Renal cortex interstitium (tissue), 15 donors: ENCODE measurements at places on chromosomes 7 and 10. TPM values are rescaled to one million over a fixed set of nuclear protein-coding genes. Genes with fewer than 3 reads are reported as not detected.

The MEST gene
- polyA plus RNA-seq: 647 TPM

The GIMAP2 gene
- 7.9 TPM for polyA plus RNA-seq

GRCh38 chr10:110475722-110476515 lies 21.8 kb upstream of the DUSP5 start:
- no peak for DNase-seq

The SP8 gene
- polyA plus RNA-seq: not detected

DNA sequence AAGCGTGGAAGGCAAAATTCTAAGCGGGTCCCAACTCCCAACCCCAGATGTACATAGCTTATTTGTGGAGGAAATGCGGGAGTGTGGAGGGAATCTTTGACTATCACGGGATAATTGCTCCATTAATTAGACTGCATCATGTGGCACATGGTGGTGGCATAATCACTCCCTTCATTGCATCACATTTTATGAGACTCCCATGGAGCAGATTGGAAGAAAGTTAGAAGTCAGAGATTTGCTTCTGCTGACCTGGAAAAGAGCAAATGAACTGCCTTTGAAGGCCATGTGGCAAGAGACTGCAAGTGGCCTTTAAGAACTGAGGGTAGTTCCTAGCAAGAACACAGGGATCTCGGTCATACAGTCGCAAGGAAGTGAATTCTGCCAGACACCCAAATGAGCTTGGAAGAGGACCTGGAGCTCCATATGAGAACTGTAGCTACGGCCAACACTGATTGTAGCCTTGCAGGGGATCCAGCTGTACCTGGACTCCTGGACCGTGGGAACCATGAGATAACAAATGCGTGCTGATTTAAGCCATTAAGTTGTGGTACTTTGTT lies 37.1 kb upstream of the ITGB1 start:
- no peak for DNase-seq

The TEX36 gene
- polyA plus RNA-seq: not detected

DNA sequence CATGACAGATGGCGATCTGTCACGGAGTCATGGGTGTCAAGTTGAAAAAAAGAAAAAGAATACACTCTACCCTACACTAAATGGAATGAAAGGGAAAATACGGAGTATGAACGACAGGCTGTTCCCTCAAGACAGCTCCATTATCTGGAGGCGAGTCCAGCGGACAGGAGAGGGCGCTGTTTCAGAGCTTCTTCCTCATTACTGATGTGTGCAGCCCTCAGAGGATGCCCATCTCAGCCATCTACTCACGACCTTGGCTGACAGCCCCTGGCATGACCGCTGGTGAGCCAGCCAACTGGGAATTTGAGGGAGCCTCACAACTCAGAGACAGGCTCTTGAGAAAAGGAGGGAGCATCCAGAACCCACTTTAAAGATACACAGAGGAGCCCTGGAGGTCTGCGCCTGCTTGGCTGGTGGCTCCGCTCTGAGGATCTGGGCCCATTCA lies 49.6 kb upstream of the SMNDC1 start:
- peak; percentile 71 for DNase-seq

The GIMAP8 gene
- polyA plus RNA-seq: 7.1 TPM

The CPA2 gene
- polyA plus RNA-seq: 0.39 TPM

DNA sequence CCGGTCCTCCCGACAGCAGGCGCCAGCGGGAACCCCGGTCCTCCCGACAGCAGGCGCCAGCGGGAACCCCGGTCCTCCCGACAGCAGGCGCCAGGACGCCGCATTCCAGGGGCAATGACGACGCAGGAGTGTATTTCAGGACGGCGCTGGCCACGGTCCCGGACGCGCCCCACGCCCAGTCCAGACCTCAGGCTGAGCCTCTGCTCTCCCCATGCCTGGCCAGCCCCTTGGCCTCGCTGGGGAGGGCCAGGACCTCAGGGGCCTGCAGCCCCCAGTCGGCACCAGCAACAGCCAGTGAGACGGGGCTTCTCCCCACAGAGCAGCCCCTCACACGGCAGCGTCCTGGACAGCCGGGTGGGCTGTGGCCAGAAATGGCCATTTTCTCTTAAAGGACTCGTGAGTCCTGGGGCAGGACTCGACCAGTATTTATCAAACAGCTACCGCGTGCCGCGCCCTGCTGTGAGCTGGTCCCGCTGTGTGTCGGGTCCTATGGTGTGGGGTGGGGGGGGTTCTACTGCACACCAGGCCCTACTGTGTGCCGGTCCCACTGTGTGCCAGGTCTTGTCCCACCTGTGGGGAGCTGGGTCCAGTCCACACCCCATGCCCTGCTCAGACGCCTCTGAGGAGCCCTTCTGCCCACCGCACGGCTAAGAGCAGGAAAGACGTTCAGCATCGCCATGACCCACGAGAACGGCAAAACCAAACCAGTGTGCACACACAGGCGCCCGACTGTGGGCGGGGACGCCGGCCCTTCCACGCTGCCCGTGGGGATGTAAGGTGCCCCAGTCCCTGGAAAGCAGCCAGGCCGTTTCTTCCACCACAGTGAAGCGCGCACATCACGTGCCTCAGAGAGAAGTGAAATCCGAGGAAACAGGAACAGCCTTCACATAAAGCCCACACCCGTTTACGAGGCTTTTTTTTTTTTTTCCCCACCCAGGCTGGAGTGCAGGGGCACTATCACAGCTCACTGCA lies 33.3 kb downstream of the GET4 start:
- DNase-seq: no peak

The C7orf33 gene
- polyA plus RNA-seq: not detected

- DNase-seq: no peak
These were observed 396.1 kb downstream of the ZNF33B start for GRCh38 chr10:42242135-42242805.

The INA gene
- polyA plus RNA-seq: 0.54 TPM

DNA sequence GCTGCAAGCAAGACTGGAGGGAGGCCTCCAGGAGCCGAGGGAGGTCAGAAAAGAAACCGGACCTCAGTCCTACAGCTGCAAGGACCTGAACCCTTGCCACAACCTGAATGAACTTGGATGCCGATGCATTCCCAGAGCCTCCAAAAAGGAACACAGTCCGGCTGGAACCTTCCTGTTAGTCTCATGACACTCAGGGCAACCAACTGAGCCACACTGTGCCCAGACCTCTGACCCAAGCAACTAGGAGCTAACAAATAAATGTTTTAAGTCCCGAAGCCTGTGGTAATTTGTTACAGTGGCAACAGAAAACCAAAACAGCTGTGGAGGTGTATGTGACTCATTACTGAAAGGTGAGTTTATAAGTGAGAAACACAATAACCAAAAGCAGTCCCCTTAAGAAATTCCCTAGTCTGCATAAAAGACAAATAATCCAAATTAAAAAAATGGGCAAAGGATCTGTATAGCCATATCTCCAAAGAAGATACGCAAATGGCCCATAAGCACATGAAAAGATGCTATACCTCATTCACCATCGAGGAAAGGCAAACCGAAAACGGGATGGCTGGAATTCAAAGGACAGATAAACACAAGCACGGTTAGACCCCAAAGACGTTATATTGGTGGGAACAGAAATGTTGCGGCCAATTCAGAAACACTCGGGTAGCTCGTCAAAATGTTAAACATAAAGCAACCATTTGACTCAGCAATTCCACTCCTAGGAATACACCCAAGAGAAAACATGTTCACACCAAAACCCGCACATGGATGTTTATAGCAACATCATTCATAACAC lies 24.8 kb downstream of the GNA12 start:
- no peak for DNase-seq

GRCh38 chr10:79984851-79985250 lies 35.9 kb upstream of the SFTPD start:
- DNase-seq: no peak

The ASL gene
- polyA plus RNA-seq: 44.1 TPM

DNA sequence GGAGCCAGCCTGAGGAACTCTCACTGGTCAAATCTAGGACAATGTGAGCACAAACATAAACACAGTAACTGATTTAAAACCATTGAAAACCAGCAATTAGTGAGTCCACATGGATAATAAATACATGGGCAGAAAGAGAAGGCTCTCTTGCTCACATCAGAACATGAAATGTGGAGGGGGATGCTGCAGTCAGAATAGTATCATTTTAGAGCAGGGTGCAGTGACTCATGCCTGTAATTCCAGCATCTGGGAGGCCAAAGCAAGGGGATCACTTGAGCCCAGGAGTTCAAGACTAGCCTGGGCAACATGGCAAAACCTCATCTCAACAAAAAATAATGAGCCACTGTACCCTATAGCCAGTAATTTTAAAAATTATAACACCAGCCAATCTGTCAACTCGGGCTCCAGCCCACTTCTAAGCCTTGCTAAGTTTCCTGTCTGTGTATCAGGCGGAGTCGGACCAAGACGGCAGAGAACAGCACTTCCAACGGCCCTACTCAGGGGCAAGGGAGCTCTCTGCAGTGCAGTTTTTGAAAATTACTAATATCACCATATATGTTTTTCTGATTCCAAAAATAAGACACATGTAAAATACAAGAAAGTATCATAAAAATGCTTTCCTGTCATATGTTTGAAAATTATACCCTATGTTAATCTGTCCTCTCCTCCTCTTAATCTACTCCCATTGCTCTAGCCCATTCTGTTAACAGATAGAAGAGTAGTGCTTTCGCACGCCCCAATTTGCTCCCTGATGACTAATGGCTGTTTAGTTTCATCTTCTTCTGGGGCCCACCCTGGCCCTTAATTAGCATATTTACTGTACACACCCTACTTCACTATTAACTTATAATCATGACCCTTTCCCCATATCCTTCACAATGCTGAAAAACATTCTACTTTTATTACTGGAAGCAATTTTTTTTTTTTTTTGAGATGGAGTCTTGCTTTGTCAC lies 17.1 kb downstream of the URGCP start:
- DNase-seq: no peak

The KCNIP2 gene
- polyA plus RNA-seq: 4.0 TPM

DNA sequence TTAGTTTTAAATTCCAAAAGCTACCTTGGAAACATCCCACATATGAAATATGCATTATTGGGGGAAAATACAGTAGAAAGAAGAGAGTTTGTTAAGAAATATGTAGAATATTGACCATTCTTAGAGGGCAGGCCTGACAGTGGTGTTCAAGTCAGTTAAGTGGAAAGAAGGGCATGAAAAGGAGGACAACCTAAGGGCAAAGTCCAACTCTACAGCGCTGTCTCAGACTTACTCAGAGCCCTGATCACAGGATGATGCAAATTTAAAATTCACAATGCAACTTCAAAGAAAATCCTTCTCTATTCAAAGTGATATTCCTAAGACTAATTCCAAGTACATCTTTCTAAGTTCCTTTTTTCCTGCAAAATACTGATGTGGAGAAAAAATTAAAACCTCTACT lies 139.1 kb upstream of the LRRTM3 start:
- DNase-seq: no peak

DNA sequence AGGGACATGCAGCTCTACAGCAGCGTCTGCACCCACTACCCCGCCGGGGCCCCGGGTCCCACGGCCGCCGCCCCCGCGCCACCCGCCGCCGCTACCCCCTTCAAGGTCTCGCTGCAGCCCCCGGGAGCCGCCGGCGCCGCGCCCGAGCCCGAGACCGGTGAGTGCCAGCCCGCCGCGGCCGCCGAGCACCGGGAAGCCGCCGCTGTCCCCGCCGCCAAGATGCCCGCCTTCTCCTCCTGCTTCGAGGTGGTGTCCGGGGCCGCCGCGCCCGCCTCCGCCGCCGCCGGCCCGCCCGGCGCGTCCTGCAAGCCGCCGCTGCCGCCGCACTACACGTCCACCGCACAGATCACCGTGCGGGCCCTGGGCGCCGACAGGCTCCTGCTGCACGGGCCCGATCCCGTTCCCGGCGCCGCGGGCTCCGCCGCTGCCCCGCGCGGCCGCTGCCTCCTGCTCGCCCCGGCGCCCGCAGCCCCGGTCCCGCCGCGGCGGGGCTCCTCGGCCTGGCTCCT lies 631 bp downstream of the OTUD1 start:
- no peak for DNase-seq

DNA sequence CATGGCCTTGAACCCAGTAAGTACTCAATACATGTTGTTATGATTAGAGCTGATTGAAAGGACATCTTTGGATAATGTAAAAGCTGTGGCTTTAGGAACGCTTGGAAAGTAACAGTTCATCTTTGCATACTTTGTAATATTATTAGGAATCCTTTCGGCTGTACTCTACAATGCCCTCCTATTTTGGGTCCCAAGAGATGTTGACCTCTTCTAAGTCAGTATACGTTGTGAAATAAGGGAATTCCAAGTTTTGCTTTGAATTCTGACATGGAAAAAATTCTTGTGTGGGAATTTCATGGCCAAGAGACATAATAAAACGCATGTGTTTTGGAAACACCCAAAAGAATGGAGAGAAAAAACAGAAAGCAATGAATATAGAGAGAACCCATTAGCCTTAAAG lies 7.7 kb downstream of the AGR3 start:
- DNase-seq: no peak

- DNase-seq: no peak
These were observed 48.3 kb upstream of the STEAP1B start for GRCh38 chr7:22548313-22548712.

GRCh38 chr7:130361681-130362080 lies 17.1 kb downstream of the CPA5 start:
- no peak for DNase-seq

DNA sequence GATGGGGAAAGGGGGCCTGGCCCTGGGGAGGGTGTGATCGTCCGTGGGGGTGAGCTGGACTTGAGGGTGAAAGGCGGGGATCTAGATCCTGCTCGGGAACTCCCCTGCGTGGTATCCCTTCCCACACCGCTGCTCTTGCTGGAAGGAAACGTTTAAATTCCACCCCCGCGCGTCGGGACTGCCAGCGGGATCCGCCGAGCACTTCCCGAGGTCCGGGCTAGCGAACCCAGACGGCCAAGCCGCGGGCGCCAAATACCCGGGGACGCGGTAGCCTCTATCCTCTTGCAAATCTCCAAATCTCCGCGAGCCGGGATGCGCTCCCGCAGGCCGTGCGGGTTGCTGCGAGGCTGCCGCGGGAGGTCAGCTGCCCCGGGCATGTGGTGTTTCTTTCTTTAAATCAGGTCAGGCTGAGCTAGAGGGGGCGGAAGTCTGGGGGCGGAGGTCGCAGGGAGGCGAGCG lies 904 bp downstream of the NPTX2 start:
- DNase-seq: no peak
